ENCODE measurements at places on chromosomes 3 and 15.

DNA sequence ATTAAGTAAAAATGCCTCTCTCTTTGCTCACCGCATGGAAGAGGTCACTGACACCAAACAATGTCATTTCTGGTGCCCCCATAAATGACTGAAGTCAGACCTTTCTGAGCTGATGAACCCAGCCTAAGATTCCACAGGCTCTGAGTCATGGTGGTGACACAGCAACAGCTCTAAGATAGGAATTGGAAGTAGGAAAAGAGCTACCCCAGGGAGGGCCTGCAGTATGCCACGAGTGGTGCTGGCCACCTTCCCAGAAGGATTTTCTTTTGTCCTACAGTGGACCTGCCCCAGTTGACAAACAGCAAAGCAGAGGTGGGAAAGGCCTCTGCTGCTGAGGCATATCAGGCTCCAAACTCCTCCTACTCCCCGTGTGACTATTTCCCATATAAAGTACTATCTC lies 208.1 kb downstream of the MINAR1 start:
- no peak for DNase-seq

DNA sequence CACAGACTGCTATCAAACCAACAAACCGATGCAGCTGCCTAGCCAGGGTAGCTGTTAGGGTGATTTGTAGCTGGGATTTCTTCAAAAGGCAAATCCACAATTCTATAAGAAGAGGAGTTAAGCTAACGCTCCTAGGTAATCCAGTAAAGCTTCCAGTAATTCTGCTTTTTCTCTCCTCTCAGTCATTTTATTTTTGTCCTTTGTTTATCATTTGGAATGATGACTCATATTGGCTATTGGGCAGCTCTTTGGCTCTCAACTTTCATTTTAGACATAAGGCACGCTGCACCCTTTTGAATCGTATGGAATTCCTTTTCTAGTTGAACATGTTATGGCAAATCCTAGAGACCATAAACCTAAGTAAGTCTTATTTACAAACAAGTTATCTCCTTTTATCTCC lies 53.2 kb upstream of the PPARG start:
- DNase-seq, result no peak

DNA sequence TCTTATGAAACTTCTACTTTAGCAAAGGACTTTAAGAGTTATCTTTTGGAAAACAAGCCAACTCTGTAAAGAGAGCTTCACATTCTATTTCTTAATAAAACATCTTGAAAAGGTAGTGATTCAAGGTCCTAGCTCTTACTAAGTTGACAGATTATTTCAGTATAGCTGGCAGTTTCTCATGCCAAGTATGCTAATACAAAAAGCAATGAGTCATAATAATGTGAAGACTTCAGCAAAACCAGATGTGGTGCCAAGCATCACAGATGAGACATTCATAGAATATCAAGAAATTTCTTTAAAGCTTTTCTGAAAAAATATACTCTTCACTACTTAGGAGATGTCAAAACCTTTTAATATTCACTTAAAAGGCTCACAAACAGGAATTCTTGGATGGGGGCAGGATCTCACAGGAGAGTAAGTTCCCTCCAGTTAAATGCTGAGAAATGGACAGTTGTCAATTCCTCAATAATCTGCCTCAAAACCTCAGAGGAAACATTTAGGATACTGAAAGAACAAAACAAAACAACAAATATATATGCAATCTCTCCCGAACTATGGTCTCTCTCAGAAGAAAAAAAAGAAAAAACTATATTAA lies 45.6 kb downstream of the DCBLD2 start:
- DNase-seq, result no peak

GRCh38 chr3:38986901-38987300 lies 64.8 kb downstream of the SCN11A start:
- DNase-seq, result no peak

DNA sequence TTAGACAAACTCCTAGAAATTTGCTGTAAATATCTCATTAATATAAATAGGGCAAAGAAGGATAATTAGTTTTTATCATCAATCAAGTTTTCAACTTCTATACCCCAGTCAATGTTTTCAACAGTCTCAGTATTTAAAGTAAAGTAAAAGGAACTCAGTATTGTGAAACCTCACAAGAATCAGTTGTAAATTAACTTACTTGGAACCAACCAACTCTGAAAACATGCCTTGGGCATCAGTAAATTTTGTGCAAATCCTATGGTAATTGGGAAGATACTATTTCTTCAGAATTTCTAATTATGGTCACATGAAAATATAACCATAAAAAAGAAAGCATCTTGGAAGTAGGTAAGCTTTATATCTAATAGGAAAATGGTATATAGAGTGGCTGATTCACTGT lies 1139.0 kb downstream of the TUSC7 start:
- no peak for DNase-seq

DNA sequence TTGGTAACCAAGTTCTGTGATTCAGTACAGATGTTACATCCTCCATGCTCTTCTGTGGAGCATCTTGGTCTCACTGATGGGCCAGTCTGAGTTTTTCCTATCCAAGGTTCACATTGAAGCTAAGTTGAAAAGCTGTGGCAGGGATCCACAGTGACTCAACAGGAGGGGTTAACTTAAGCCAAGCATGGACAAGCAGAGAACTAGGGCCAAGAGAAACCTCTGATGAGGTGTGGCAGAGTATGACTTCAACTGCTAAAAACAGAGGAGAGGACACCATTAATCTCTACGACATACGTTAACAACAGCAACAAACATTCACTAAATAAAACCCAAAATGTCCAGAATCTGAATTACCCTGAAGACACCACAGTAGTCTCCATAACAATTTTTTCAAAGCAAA lies 268.1 kb upstream of the UBE2E2 start:
- no peak for DNase-seq

- DNase-seq, result no peak
Observed at GRCh38 chr3:144085964-144086363, 114.3 kb downstream of the DIPK2A start.

- no peak for DNase-seq
Observed at GRCh38 chr3:150890295-150890694, 14.9 kb downstream of the MINDY4B start.

- DNase-seq, result no peak
Observed at GRCh38 chr3:127417709-127418559, 130.1 kb upstream of the PRR20G start.

- peak; percentile 62 for DNase-seq
Observed at GRCh38 chr15:75201616-75202250, at the start of gene C15orf39. Gene C15orf39, plus strand, starts transcription at chr15:75201882. Its CDS starts 4,167 bp downstream, at chr15:75206049.

DNA sequence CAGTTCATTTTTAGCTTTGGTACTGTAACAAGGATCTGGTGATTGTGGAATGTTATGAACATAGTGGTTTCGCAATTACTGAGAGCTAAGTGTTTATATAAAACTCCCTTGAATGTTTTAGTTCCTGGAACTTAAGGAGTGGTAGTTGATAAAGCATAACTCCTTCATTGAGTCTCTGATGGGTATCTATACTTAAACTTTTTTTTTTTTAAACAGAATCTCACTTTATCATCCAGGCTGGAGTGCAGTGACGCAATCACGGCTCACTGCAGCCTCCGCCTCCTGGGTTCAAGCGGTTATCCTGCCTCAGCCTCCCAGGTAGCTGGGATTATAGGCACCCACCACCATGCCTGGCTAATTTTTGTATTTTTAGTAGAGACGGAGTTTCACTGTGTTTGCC lies 11.3 kb downstream of the PRKCI start:
- no peak for DNase-seq

- DNase-seq, result no peak
Observed at GRCh38 chr15:51223771-51224229, 114.6 kb downstream of the CYP19A1 start.

GRCh38 chr15:101029971-101030661 lies 111.0 kb downstream of the LRRK1 start:
- DNase-seq, result no peak

DNA sequence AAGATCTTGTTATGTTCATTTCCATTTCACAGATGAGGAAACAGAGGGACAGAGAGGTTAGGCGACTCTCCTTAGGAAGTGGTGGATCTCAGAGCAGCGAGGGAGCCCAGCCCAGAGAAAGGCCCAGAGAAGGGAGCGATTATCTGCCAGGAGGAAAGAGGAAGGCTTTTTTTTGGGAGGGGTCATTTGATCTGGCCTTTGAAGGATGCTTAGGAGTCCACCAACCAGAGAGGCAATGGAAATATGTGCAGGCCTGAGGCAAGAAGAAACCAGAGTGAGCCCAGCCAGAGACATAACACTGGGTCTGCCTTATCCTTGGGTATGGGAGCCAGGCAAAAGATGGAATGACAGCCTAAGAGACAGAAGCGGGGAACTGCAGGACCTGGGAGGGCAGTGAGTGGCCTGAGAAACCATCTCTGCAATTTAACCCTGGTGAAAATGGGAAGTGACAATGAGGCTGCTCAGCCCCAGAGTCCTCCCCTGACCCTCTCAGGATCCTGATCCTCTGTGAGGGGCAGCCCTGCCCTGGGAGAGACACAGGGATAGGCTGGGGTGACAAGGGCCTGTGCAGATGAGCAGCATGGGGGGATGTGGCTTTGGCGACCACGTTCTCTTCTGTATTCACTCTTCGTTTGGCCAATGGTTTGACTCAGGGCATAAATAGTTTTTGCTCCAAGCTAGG lies 163.2 kb downstream of the WNT7A start:
- no peak for DNase-seq

- DNase-seq, result no peak
Observed at GRCh38 chr3:122475316-122475715, 39.4 kb downstream of the KPNA1 start.

Data from stimulated activated CD4-positive, alpha-beta T cell treated with anti-CD3 and anti-CD28 coated beads, Interleukin-2, amount 100 ng/mL, for 48 hours (primary cell).